Mammary epithelial cell (primary cell): ENCODE measurements at places on chromosomes 3 and 15.

- no peak for DNase-seq
Observed at GRCh38 chr3:72120806-72121778, 336.1 kb upstream of the PROK2 start.

GRCh38 chr3:44400771-44401170 lies 62.2 kb downstream of the TCAIM start:
- DNase-seq, result no peak

DNA sequence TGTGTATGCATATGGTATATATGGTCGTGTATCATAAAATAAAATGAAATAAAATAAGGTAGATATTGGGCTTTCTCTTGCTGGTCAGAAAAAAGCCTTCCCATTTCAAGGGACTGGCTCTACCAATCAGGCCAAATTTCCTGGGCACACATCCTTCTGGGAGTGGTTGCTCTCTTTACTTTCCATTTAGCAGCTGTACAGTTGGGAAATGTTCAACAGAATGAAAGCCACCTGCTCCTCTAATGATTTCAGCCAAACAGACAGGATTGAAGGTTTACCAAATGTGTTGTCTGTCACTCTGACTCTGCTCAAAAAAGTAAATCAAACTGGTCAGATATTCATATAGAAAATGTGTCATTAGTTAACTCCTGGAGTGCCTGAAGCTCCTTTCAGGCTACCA lies 380.4 kb downstream of the ROBO2 start:
- no peak for DNase-seq

GRCh38 chr15:91854639-91854990 lies 1.1 kb downstream of the SLCO3A1 start:
- peak; percentile 32 for DNase-seq

DNA sequence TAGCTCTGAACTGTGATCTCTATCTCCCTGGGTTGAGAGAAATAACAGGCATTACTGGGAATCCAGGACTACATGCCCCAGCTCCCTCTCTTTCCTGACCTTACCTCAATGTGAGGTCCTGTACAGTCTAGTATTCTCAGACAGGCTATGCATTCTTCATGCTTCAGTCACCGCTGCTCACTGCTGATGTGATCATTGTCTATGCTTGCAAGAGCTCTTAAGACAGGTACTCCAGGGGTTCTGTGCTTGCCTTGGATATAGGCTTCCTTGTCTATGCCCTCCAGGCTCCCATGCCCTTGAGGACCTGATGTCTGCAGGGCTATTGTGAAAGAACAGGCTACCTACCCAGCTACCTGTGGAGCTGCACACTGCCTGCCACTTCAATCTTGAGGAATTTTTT lies 183.6 kb downstream of the MBNL1 start:
- peak; percentile 65 for DNase-seq

DNA sequence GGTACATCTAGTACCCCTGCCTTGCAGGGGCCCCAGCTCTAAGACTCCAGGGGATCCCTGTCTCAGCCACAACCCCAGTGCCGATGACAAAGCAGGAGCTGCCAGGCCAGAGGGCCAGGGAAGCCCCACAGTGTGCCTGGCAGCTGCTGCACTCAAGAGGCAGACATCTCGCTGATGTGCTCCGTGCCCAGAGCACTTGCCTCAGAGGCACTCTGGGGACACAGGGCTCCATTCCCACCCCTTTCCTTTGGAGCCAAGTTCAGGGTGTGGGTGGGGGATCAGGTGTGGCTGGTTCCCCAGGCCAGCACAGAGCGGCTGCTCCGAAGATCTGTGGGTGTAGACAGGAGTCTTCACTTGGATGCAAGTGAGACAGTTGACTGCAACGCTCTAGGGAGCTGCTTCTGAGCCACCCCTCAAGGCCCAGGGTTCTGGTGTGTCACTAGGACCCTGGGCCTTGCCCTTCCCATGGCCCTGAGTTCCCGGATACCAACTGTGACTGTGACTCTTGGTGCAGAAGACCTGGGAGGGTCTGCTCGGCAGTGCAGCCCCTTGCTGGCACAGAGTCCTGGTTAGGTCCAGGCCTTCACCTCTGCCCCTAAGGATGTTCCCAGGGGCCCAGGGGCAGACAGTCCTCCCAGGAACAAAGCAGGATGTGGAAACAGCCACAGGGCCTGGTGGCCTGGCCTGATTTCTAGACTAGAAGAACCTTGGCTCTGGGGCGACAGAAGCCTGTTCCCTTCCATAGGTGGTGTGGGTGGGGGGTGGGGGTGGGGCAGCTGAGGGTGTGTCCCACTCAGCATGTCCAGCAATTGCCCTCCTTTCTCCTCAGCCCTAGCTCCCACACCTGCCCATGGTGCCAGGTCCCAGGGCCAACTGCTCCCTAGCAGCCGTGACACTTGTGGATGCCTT lies 2.5 kb downstream of the NT5DC2 start:
- no peak for DNase-seq

DNA sequence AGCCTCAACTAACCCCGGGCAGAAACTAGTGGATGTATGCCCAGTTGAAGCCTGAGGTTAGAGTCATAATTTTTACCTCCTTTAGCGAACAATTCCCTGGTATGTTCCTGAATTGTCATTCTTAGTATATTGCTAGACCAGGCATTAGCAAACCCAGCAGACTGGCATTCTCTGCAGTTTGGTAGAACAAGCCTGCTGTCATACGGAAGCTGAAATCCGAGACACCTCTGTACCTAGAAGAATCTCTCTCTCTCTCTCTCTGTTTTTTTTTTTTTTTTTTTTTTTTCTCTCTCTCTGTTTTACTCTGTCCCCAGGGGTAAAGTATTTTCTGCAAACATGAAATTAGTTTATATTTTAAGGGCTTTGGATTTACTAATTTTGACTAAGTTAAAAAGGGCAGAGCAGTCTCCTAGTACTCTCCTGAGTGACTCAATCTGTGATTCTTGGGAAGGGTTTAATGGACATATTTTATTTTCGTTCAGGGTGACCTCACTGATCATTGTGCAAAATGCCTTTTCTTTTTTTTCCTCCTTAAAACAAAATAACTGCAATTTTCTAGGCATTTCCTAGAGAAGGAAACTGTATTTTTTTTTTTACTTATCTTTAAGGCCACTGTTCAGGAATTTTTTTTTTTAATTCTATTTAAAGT lies 133.6 kb upstream of the ICE2 start:
- peak; percentile 12 for DNase-seq

DNA sequence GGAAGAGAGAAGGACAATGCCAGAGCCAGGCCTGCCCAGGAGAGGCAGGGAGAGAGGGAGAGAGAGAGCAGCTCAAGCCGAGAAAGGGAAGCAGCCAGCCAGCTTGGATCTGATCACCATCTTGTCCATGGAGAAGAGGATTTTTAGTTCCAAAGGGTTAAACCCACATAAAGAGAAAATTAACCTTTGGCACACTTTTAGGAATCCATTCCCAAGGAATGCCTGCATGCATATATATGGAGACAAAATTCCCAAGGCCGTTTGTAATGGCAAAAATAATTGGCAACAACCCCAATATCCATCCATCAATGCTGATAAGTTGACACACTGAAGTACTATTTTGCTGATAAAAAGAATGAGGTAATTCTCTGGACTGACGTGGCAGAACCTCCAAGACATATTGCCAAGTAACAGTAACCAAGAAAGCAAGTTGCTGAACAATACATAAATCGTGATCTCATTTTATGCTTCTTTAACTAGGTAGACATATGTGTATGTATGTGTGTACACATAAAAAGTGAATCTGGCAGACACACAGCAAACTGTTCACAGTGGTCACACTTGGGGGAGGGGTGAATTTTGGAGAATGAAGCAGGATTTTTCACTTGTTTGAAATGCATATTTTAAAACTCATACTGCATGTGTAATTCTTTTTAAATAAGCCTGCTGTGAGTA lies 7.5 kb upstream of the STRA6 start:
- no peak for DNase-seq

DNA sequence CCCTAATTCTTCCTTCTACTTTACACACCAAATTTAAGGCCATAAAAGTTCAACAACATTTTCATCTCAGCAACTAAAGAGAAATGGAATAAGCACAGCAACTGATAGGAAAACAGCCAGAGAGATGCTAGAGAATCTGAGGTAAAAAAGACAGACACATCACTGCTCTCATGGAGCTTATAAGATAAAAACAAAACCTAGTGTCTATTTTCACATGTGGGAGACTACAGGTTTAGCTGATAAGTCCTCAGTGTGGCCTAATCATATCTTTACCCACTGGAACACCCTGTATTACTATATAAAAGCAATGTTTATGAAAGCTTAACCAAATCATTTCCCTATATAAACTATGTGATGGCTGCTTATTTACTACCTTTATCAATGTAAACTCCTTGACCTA lies 33.0 kb downstream of the KPNA4 start:
- no peak for DNase-seq

DNA sequence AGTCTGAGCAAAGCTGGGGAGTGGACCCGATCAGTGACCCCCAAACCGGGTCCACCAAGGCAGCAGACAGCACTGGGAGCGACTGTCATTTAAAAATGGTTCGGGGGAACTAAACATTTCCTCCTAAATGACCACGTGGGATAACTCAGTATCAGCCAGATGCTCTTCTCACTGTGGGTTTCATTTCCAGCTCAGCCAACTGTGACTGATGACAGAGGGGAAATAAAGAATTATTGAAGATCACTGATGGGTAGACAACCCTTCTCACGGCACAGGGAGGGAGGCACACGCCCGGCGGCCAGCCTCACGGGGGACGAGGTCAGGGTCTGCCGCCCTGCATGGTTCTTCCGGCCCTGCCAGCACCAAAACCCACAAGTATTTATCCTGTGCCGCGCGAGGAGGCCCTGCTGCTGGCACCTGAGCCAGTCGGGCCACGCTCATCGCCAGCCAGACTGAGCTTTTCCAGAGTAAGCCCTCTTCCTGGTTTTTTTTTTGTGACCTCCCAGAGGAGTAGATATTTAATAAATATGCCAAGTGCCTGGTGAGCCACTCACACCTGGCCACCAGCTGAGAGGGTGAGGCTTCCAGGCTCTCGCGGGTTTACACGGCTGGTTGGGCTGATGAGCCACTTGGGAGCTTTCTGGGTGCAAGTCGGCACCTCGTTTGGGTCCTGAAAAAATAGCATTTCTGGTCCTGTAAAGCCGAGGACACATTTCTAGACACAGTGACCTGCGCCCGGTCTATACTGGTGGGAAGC lies 6.2 kb downstream of the MELTF start:
- no peak for DNase-seq
